Activated CD8-positive, alpha-beta T cell treated with anti-CD3 and anti-CD28 coated beads for 36 hours (primary cell): ENCODE measurements at places on chromosomes 2 and 18. TPM values are rescaled to one million over a fixed set of nuclear protein-coding genes. Genes with fewer than 3 reads are reported as not detected.

GRCh38 chr2:120833127-120833675 is 97.5 kb downstream of the GLI2 start:
- no peak overlapping the region for H3K27ac ChIP-seq
- no peaks in the 10 kb centered on the region for H3K27me3 ChIP-seq

GRCh38 chr18:26267357-26267930 is 41.2 kb downstream of the TAF4B start:
- H3K27ac ChIP-seq = no peak overlapping the region
- H3K4me3 ChIP-seq = no peak overlapping the region
- H3K27me3 ChIP-seq = no peaks in the 10 kb centered on the region
- H3K4me1 ChIP-seq = no peaks in the 10 kb centered on the region
- H3K36me3 ChIP-seq = peaks cover 22% of the 10 kb centered on the region

GRCh38 chr2:238507836-238508235 is 81.1 kb downstream of the ASB1 start:
- no peaks in the 10 kb centered on the region for H3K36me3 ChIP-seq
- no peak overlapping the region for H3K4me3 ChIP-seq
- no peak for DNase-seq
- no peak overlapping the region for H3K27ac ChIP-seq
- no peaks in the 10 kb centered on the region for H3K27me3 ChIP-seq

DNA sequence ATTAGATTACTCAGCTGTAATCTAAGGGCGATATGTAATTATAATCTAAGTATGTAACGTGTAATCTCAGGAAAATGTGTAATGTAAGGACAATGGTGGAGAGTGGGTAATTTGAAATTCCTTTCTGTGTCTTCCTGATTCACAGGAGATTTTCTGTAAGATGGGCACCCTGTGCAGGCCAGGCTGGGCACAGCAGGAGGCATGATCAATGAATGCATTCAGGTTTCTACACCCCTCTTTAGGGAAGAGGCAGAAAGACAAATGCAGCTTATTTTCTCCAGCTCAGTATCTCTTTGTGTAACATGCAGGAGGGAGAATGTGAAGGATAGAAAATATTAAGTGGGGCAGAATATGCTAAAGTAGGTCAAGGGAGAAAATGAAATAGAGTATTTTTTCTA is 320.1 kb downstream of the PIK3C3 start:
- H3K27me3 ChIP-seq = no peaks in the 10 kb centered on the region
- DNase-seq = no peak
- no peaks in the 10 kb centered on the region for H3K4me1 ChIP-seq
- H3K4me3 ChIP-seq = no peak overlapping the region
- H3K36me3 ChIP-seq = no peaks in the 10 kb centered on the region

DNA sequence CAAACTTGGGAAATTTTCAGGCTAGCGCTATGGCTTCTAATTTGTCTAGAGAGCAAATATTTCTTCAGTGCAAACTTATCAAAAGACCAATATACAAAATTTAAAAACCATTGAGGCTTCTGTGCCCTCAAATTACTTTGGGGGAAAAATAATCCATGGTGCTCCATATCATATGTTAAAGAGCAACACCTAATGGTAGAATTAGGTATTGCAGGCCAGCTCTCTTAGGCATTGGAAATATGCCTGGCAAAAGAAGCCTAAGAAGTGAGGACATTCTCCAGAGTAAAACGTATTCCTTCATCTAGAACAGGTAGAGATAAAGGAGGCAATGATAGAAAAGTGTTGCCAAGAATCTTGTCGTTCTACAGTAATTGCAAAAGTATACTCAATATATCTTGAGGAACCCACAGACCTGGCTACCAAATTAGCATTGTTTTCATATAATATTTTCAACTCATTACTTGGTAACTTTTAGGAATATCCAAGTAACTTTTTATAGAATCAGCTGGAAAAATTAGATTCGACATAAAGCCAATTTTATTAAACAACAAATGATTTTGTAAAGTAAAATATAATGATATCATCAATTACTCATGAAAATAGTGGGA is 401.1 kb downstream of the BCL11A start:
- DNase-seq = no peak
- no peaks in the 10 kb centered on the region for H3K27me3 ChIP-seq
- no peak overlapping the region for H3K27ac ChIP-seq
- H3K4me1 ChIP-seq = peaks cover 14% of the 10 kb centered on the region

- no peaks in the 10 kb centered on the region for H3K27me3 ChIP-seq
- H3K4me1 ChIP-seq = peaks cover 12% of the 10 kb centered on the region
- no peak overlapping the region for H3K27ac ChIP-seq
- H3K4me3 ChIP-seq = no peak overlapping the region
Measured at GRCh38 chr2:62415019-62415431, 91.0 kb downstream of the TMEM17 start.

GRCh38 chr2:31386648-31387047 is 27.9 kb downstream of the XDH start:
- H3K27ac ChIP-seq = no peak overlapping the region
- H3K4me1 ChIP-seq = peaks cover 6% of the 10 kb centered on the region
- no peaks in the 10 kb centered on the region for H3K27me3 ChIP-seq
- no peak overlapping the region for H3K4me3 ChIP-seq
- DNase-seq = no peak

DNA sequence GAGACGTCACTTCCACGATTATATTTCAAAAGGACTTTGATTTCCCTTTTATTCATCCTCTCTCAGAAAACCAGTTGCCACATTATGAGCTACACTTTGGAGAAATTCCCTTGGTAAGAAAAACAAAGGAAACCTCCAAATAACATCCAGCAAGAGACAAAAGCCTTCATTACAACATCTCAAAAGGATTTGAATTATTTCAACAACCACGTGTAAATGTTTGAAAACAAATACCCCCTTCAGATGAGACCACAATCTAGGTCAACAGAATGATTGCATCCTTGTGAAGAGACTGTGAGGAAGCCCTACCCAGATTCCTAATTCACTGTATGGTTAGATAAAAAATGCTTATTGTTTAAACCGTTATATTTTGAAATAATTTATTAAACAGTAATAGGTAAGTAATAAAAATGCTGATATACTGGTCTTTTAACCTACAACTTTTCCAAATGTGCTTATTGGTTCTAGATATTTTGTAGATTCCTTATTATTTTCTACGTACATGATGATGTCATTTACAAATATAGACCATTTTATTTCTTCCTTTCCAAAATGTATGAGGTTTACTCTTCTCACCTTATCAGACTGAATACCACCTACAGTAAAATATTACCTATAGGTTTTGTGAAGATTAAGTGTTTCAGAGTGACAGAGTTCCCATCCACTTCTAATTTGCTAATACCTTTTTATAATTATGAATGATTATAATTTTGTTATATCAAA is 922.7 kb upstream of the CHAC2 start:
- no peaks in the 10 kb centered on the region for H3K27me3 ChIP-seq
- no peak overlapping the region for H3K27ac ChIP-seq
- H3K4me1 ChIP-seq = no peaks in the 10 kb centered on the region
- H3K36me3 ChIP-seq = no peaks in the 10 kb centered on the region
- H3K4me3 ChIP-seq = no peak overlapping the region
- no peak for DNase-seq

DNA sequence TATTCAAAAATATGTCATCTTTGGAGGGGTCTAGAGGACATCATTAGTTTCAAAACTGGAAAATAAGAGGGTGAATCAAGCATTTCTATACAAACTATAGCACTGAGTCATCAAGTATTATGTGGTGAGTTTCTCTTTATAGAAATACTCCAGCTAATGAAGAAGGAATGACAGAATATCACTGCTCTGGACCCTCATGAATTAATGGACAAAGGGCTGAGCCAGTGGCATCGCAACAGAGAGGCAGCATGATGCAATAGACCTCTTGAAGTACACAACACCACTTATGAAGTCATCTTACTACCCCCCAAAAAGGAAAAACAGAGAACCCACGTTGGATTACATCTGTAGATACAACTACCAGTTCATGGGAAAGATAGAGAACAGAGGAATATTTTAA is 27.4 kb upstream of the EIF2AK3 start:
- no peaks in the 10 kb centered on the region for H3K27me3 ChIP-seq
- no peaks in the 10 kb centered on the region for H3K36me3 ChIP-seq
- H3K27ac ChIP-seq = no peak overlapping the region
- no peaks in the 10 kb centered on the region for H3K4me1 ChIP-seq

The FAM98A gene
- 52.3 TPM for total RNA-seq

The OSR1 gene
- total RNA-seq = not detected
